T1000 (cell line): ENCODE measurements at places on chromosomes 16 and 17.

DNA sequence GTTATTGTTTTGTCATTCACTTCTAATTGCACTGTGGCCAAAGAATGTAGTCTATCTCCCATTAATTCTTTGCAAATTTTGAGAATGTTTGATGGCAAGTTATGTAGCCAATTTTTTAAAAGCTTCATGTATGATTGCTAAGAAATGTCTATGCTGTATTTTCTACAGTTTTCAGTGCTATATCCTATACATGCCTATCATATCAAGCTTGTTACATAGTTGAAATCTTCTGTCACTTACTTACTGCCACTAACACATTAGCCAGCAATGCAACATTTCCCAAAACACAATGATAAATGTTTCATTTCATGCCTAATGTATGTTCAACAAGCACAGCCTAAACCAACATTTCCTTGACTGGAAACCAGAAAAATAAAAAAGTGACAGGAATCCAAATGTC, 292.4 kb upstream of the AXIN2 start:
- no peak for DNase-seq

DNA sequence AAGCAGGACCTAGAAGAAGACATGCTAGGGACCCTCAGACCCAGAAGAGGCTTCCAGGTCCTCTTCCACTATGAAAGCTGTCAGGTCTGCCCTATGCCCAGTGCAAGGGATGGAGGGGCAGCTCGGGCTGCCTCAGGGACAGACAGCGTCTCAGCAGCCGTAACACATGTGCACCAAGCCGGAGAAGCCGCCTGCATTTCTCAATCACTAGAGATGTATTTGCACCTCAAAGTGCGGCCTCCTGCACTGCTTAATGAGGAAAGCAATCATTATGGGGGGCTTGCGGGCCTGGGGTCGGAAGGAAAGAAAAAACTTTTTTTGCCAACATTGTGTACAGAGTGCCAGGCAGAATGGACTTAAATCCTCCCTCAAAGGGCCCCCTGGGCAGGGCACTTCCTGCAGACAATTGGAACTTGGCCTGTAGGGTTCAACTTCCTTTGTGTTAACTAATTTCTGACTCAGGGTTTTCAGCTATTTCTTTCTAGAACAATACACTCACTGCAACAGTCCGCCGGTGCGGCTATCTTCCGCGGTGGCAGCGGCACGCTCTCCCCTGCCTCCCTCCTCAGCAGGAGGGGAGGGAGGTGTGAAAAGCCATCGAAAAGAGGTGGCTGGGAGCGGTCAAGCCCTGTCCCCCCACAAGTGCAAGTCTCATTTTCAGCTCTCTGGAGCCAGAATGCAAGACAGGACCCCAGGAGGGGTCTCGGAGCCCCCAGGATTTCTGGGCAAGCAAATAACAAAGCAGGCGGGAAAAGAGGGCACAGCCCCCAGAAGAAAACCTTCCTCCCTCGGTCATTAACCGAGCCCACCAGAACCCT, 101.2 kb downstream of the ZNF423 start:
- DNase-seq, result no peak

DNA sequence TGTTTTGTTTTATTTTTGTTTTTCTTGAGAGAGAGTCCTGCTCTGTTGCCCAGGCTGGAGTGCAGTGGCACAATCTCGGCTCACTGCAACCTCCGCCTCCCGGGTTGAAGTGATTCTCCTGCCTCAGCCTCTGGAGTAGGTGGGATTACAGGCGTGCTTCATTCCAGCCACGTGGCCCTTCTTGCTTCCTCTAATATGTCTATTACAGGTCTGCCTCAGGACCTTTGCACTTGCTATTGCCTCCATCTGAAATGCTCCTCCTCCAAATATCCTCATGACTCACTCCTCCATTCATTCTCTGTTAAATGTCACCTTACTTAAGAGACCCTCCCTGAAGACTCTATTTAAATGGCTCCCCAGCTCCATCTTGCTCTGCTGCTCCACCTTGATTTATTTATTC, 39.0 kb downstream of the LYRM9 start:
- DNase-seq, result no peak

DNA sequence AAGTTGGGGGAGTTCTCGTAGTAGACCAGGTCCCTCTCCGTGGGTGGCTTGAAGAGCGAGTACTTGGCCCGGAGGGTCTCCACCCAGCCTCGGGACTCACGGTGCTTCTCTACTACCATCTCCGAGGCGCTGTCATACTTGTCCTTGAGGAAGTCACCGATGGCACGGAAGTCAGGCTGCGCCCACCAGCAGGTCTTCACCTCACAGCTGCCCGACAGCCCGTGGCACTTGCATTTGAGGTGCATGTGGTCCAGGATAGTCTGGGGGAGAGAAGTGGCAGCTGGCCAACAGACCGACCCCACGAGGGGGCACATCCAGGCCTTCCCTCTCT, 50.0 kb downstream of the WNT3 start:
- no peak for DNase-seq

GRCh38 chr16:24775455-24775854, 46.0 kb downstream of the TNRC6A start:
- DNase-seq, result no peak

- DNase-seq, result no peak
Observed at GRCh38 chr17:34369571-34369970, 6.5 kb upstream of the CCL1 start.

GRCh38 chr17:36808180-36808661, 129.1 kb upstream of the LHX1 start:
- DNase-seq, result no peak

GRCh38 chr17:28624148-28624547, 10.2 kb upstream of the RSKR start:
- no peak for DNase-seq

DNA sequence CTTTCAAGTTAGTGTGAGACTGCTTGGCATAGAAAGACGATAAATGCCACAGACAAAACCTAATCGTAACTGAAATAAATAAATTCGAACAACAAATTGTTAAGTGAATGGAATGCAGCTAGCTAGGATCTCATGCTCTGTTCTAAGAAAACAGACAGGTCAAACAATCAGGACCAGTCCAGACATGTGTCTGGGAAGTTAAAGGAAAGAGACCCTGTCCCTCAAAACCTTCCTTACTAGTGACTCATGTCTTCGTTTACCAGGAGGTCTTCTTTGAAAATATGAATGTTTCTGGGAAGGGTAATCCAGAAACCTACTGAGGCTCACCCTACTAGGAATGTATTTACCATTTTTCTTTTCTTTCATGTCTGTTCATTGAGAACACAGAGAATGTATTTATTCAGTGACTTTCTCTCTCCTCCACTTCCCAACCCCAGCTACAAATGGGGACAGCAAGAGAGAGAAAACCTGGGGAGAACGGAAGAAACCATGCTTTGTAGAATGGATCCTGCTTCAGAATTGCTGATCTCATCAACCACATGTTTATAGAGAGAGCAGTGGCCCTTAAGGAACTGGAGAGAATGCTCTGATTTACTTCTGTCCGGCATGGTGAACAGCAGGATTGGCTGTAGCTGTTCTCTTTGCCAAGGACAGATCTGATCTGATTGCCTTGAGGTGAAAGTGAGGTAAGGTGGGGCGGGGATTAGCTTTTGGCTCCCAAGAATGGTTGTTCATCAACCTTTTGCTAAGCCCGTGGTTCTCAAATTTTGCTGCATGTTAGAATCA, 39.4 kb upstream of the DHX8 start:
- no peak for DNase-seq

DNA sequence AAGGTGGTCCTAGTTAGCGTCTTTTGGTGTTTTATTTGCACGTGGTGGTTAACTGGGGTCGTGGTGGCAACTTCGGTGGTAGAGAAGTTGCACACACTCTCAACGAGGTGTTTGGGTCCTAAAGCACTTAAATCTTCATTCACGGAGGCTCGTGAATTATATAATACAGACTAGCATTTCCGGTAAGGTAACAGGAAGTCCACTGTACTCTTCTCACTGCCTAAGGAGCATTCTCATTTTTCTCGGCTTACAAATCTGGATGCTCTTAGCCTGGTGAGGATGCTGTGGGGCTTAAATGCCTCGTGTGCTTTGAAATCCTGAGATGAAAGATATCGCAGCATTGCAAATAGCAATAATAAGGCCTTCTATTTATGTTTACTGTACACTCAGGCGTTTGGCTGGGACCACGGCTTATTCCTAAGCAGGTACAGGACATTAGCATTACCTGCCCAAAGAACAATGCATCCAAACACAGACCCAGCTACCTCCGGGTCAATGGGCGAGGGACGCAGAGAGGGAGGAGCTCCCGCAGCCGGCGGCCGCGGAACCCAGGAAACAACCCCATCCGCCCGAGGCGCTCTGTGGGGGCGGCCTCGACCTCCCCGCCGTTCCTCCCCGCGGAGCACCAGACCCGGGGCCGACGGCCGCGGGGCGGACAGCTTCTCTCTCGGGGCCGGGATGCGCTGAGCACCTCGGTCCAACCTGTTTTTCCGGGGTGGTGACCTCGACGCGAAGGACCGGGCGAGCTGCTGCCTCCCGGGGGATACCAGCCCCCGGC, 856 bp downstream of the DNAJA2 start:
- DNase-seq, result no peak

DNA sequence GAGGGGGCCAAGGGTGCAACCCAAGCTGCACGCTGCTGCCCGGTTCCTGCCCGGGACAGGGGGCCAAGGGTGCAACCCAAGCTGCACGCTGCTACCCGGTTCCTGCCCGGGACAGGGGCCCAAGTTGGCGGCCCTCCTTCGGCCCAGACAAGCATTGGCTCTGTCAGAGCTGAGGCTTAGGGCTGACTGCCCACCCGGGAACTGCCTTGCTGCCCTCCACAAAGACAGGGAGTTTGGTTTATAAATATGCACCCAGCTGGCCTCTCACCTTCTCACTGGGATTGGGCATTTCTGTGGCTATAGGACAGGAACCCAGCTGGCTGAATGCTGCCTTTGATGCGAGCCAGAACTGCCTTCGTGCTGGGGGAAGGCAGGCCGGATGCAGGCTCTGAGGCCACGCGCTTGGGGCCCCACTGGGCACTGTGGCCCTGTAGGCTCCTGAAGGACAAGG, 105.7 kb downstream of the IRX5 start:
- no peak for DNase-seq

GRCh38 chr16:83205896-83206295, 579.1 kb downstream of the CDH13 start:
- no peak for DNase-seq

- DNase-seq, result peak; percentile 62
Observed at GRCh38 chr17:69213059-69213813, 15.4 kb downstream of the ABCA10 start.

DNA sequence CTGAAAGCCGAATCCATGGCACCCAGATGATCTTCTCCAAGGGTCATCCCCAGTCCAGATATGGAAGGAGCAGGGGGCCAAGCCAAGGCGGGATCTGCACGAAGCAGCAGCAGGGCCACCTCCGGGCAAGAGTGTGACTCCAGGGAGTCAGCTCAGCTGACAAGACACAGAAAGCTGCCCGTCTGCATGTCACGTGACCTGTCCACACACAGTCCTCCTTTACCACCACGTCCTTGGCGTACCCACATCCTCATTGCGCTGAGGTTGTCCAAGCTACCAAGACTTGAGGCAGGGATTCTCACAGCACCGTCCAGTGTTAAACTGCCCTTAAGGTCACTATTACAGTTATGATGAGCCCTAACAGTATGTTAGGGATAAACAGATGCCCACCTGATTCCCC, 11.3 kb upstream of the CYTH1 start:
- DNase-seq, result no peak

DNA sequence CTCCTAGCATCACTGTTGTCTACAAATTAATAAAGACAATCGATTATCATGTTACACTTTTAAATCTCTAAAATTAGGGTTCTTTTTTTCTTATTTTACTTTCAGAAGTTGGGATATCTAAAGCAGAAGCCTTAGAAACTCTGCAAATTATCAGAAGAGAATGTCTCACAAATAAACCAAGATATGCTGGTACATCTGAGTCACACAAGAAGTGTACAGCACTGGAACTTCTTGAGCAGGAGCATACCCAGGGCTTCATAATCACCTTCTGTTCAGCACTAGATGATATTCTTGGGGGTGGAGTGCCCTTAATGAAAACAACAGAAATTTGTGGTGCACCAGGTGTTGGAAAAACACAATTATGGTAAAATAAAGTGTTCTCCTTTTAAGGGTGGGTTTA, 2.4 kb downstream of the RAD51C start:
- no peak for DNase-seq

DNA sequence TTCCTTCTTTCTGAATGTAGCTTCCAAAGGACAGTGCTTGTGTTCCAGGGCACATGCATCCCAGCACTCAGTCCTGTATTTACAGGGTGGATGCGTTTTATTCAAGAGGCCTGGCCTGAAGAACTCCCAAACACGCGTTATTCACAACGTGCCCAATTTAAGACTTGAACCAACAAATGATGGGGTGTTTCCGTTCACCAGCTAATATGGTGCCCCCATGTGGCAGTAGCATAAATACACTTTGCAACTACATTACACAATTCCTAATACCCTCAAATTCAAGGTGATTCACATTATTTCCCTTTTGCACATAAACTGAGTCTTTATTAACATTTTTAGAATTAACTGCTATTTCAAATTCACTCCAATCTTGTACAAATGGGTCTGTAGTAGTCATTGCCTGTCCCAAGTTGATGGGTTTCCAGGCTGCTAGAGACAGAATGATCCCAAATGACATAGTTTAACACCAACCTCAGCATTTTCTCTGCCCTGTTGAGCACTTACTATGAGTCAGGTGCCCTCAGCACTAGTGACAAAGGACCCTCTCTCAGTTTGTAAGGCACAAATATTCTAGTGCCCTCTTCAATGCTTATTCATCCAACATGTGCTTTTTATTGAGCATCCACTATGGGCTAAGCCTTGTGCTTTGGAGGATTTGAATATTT, 26.9 kb downstream of the HSD17B2 start:
- no peak for DNase-seq

GRCh38 chr16:84739349-84740124, 39.7 kb downstream of the USP10 start:
- peak; percentile 4 for DNase-seq

GRCh38 chr16:31131841-31132271, 3.7 kb downstream of the PRSS8 start:
- no peak for DNase-seq

DNA sequence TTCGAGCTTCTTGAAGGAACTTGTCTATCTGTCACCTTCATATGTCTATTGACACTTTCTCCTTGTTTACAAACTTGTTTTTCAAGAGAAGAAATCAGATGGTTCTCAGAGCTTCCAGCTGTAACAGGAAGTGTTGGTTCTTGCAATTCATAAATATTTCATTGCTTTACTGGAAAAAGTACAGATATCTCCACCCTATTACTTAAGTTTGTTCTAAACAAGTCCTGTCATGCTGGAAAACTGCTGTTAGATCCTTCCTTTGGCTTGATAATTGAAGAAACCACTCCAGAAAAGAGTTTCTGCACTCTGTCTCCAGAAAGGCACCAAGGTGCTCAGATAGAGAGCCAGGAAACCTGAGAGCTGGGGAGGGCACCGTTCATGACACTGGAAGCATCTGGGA, 181.6 kb downstream of the DNAH9 start:
- no peak for DNase-seq

GRCh38 chr16:11094075-11094856, 149.9 kb downstream of the CLEC16A start:
- no peak for DNase-seq

DNA sequence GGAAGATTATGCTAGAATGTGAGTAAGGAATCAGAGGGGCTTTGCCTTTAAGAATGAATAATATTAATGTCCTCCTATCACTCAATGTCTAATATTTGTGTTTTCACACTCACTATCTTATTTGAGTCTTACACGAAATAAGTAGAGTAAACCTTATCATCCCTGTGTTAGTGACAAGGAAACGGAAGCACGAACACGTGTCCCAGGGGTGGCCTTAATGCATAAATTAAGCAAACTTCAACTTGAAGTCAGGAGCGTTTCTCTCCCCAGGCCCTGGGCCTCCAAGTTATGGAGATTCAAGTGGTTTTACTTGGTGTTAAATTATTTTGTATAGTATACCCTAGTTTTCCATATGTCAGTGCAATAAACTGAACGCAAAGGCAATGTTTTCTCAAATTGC, 96.0 kb downstream of the WDR59 start:
- no peak for DNase-seq
